ENCODE measurements at places on chromosomes 6 and 20.

- DNase-seq = no peak
Measured at GRCh38 chr20:51460569-51461265, 81.8 kb downstream of the NFATC2 start.

- DNase-seq = no peak
Measured at GRCh38 chr6:52992980-52993920, 1.8 kb downstream of the GSTA4 start.

DNA sequence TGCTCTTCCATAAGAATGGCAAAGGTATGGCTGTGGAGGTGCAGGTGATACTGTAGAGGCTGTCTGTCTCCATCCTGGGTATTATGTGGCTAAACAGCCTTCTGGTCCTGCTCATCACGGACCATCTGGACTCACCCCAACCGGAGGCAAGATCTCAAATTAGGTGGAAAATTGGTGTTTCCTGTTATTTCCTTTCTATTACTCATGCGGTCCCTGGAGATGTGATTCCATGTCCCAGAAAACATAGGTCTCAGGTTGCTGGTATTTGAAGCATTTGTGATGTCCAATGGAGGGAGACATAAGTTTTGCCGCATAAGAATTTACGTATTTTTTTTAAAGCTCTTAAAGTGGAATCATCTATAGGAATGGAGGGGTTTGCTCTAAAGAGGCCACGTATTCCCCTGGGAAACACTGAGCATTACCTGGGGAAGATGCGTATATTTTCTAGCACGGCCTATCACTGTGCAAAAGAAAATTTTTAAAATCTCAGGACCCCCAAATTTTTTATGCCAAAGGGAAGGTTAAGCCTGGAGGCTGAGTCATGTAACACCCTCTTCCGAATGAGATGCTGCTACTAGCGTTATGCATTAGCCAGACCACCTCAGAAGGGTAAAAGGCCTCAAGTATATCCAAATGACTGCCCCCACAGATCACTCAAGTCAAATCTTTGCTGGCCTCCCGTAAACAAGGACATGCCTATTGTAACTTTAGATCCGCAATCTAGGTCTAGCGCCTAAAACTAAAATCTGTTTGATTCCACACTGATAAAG is 22.4 kb upstream of the PBOV1 start:
- DNase-seq = peak; percentile 43

- no peak for DNase-seq
Measured at GRCh38 chr6:130136798-130137197, 86.0 kb downstream of the SAMD3 start.

DNA sequence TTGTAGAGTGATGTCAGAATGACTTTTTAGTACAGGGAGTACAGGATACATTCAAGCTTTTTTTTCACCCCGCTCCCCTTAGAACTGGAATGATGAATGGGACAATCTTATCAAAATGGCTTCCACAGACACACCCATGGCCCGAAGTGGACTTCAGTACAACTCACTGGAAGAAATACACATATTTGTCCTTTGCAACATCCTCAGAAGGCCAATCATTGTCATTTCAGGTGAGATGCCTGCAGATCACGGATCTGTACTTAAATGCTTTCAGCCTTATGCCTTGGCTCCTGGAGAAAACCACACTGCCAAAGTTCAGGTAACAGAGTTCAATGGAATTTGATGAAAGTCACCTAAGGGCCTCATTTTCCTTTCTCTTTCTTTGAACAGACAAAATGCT is 8.5 kb downstream of the TNFAIP3 start:
- DNase-seq = no peak

DNA sequence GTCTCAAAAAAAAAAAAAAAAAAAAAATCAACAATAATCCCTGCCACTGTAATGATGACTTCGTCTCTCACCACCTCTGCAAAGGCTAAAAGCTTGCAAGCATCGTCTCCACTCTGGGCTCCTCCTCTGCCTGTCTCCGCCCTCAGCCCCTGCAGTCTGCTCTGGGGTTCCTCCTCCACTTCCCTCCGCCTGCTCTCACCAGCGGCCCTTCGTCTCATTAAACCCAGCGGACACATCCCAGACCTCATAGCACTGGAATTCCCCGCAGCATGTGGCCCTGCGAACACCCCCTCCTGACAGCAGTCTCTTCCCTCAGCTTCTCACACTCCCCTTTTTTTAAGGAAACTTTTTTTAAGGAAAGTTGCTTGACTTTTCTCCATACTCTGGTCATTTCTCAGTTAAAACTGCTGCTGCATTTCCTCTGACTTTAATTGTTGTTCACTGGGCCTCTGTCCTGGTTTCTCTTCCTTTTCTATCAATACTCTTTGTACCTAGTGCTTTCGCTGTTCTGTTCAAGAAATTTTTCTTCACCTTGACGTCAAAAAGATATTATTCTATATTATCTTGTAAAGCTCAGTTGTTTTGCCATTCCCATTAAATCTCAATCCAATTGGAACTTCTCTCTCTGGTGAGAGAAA is 70.9 kb upstream of the PLEKHG1 start:
- DNase-seq = no peak

DNA sequence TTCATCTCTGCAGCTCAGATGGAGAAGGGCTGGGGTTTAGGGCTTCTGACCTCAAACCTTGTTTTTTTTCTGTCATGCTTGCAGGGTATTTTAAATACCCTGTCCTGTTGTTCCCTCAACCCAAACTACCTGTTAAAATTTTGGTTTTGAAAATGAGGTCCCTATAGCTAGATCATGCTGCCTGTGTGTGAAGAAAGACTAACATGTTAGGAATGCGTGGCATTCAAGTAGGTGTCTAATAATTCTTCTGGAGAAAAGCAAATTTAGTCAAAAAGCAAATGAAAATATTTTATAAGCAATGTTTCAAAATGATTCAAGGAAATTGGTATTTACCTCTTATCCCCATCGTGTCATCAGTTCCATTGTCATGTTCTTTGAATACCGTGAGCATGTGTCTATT is 77.2 kb upstream of the C20orf144 start:
- DNase-seq = no peak

GRCh38 chr6:37480951-37481534 is 18.6 kb downstream of the CCDC167 start:
- DNase-seq = no peak

- no peak for DNase-seq
Measured at GRCh38 chr20:14632906-14633305, 295.5 kb upstream of the FLRT3 start.

GRCh38 chr6:132812756-132813172 is 1.6 kb upstream of the RPS12 start:
- no peak for DNase-seq

- no peak for DNase-seq
Measured at GRCh38 chr6:72418495-72418894, 203.4 kb upstream of the KCNQ5 start.

GRCh38 chr6:39844866-39845265 is 52.7 kb downstream of the DAAM2 start:
- no peak for DNase-seq

GRCh38 chr20:21184819-21185218 is 58.9 kb downstream of the KIZ start:
- no peak for DNase-seq

- DNase-seq = peak; percentile 74
Measured at GRCh38 chr6:3226481-3227362, 731 bp downstream of the TUBB2B start.

- no peak for DNase-seq
Measured at GRCh38 chr20:23387118-23387443, 25.1 kb downstream of the GZF1 start.

GRCh38 chr20:43667341-43668132 is 623 bp downstream of the MYBL2 start:
- peak; percentile 61 for DNase-seq

DNA sequence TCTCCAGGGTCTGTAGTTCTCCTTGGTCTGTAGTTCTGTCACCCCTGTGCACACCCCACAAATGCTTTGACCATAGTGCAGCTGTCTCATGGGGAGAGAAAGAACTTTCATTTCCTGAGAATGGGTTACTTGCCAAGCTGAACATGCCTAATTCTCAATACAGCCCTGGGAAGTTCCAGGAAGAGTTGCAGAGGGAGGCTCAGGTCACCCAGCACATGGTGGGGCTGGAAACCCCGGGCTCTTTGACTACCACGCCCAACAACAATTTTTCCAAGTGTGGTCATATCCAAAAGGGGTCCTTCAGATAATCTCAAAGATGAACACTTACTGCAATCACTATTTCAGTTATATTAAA is 2.2 kb upstream of the PTPRA start:
- DNase-seq = peak; percentile 31

- no peak for DNase-seq
Measured at GRCh38 chr20:5687884-5688283, 62.3 kb upstream of the SHLD1 start.

DNA sequence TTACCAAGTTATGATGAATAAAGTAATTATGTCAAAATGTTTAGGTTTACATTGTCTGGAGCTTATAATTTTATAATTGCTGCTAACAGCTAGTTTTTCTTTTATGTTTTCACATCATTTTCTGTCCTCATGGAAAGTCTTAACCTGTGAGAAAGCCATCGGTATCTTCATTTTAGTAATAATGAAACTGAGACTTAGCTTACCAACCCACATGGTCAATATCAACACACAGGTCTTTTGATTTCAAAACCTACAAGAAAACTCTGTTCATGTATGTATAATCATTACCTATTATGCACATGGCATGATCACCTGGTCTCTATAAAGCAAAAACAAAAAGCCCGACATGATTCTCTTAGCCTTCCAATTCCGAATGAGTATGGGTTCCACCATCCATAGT is 61.9 kb downstream of the KCNQ5 start:
- DNase-seq = no peak

- DNase-seq = no peak
Measured at GRCh38 chr6:33894438-33894837, 90.6 kb upstream of the MLN start.

GRCh38 chr6:107866606-107867301 is 42.6 kb upstream of the SCML4 start:
- DNase-seq = peak; percentile 52

DNA sequence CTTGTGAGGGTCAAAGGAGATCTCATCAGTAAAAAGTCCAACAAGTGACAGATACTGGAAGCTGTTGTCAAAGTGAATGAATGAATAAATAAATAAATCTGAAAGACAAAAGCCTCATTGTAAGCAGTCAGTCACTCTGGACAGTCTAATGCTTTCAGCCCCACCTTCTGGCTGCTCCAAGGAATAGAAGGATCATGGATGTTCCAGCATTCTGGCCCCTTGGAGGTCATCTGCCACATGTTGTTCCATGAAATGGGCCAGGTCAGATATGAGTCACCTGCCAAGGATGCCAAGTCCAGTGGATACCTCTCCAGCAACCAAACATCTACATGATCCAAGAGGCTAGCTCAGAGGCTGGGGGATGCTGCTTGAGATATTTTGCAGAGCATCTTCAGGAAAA is 185.6 kb downstream of the BMP7 start:
- no peak for DNase-seq
